ENCODE measurements at places on chromosomes 6 and 20.

GRCh38 chr6:108546079-108547049 is 14.4 kb upstream of the FOXO3 start:
- DNase-seq = no peak

DNA sequence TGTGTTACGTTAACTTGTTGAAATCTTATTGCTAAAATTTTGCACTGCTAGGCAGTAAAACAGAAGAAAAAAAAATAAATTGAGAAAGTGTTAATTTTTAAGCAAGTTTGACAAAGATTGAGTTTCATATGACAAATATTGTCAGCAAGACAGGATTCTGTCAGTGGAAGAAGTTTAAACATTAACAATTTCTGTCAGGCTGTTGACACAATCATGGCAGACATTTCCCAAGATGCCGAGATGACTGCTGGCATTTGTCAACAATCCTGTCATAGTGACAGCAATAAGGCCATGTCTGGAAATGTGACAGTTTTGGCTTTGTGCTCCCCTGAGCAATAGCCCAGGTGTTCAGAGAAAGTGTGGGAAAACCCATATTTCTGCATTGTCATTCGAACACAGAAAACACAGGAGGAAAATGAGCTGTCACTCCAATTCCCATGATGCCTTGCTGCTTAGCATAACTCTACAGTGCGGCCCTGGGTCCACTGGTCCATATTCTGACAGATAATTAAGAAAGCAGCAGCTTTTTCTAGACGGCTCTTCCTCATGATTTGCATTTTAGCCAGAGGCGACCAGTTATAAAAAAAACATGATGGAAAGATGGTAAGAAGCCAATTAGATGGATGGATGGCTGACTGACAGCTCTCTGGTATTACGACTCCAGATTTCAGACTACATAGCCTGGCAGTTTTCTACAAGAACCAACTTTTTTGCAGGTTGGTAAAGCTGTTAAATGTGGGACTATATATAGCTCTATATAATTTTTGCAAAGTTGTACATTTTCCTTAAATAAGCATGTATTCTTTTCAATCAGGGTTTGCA is 43.6 kb upstream of the DEFB112 start:
- DNase-seq = no peak

DNA sequence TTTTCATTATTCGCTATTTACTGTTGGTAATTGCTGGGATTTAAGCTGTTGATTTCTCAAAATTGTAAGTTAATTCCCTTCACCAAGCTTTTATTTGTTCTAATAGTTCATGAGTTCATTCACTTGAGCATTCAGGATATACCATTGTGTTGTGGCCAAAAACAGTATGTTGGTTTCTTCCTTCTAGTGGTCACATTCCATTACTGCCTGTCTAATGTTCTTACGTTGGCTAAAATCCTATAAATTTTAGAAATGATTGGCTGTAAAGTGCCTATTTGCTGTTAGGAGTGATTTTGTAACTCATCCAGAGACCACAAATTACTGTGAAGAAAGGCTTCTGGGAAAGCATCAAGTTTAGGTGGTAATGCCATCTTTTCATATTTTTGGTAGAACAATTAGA is 76.3 kb downstream of the FARS2 start:
- no peak for DNase-seq

DNA sequence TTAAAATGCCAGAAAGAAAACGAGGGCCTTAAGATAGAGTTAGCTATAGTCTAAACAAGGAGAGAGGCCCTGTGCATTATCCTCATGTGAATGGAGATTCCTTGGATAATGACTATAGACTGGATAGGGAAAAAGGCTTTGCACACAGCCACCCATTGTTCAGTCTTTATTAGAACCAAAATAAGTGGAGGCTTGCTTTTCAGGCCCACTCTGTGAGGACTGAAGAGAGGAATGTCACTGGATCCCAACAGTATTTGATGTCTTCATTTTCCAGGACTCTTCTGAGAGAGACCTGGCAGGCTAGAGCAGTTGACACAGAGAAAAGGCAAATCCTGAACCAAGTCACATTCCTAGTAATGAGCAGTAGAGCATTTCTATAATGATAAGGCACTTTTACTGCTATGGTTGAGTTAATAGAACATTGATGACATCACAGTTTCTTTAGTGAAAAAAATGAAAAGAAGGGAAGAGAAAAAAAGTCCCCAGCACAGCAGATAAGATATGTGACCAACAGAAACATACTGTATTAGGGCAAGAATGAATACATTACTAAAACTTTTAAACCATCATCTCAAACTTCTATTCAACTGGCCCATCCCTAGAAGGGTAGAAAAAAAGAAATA is 315.1 kb downstream of the EPHA7 start:
- DNase-seq = no peak

GRCh38 chr20:1493536-1493935 is 2.3 kb upstream of the SIRPB2 start:
- DNase-seq = no peak

All from LoVo (cell line).